ENCODE measurements at places on chromosomes 7 and 10.

GRCh38 chr7:120502132-120502531 lies 229.2 kb downstream of the KCND2 start:
- no peak overlapping the region for H3K4me3 ChIP-seq
- no peaks in the 10 kb centered on the region for H3K27me3 ChIP-seq
- no peak for DNase-seq
- no peaks in the 10 kb centered on the region for H3K4me1 ChIP-seq
- no peak overlapping the region for H3K27ac ChIP-seq

GRCh38 chr10:100715445-100716385 lies 29.7 kb upstream of the PAX2 start:
- peaks cover 19% of the 10 kb centered on the region for H3K27me3 ChIP-seq
- no peak for DNase-seq
- no peak overlapping the region for H3K27ac ChIP-seq
- peak overlapping the region; percentile 47 for H3K4me3 ChIP-seq
- no peaks in the 10 kb centered on the region for H3K36me3 ChIP-seq

DNA sequence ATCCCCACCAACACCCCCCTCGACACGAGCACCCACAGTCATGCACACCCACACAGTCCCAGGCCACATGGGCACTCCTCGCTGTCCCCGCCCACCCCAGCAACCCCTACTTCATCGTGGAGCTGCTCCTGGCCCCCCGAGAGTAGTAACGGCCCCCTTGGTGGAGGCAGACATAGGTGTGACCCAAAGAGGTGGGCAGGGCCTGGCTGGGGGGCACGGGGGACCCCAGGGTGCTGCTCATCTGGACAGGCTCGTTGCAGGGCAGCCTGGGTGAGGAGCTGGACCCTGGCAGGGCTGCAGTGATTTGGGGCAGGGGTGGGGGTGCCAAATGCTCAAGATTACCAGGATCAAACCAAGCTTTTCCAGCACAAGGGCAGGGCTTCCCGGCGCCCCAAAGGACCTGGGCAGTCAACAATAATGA lies 42.4 kb upstream of the ZMIZ1 start:
- no peak overlapping the region for H3K4me3 ChIP-seq
- peak; percentile 39 for DNase-seq
- H3K27ac ChIP-seq, result no peak overlapping the region
- H3K27me3 ChIP-seq, result no peaks in the 10 kb centered on the region
- H3K36me3 ChIP-seq, result no peaks in the 10 kb centered on the region
- H3K4me1 ChIP-seq, result no peaks in the 10 kb centered on the region

- H3K4me3 ChIP-seq, result no peak overlapping the region
- no peaks in the 10 kb centered on the region for H3K36me3 ChIP-seq
- H3K4me1 ChIP-seq, result no peaks in the 10 kb centered on the region
- no peaks in the 10 kb centered on the region for H3K27me3 ChIP-seq
- DNase-seq, result no peak
Observed at GRCh38 chr7:92808006-92808405, 28.4 kb downstream of the CDK6 start.

DNA sequence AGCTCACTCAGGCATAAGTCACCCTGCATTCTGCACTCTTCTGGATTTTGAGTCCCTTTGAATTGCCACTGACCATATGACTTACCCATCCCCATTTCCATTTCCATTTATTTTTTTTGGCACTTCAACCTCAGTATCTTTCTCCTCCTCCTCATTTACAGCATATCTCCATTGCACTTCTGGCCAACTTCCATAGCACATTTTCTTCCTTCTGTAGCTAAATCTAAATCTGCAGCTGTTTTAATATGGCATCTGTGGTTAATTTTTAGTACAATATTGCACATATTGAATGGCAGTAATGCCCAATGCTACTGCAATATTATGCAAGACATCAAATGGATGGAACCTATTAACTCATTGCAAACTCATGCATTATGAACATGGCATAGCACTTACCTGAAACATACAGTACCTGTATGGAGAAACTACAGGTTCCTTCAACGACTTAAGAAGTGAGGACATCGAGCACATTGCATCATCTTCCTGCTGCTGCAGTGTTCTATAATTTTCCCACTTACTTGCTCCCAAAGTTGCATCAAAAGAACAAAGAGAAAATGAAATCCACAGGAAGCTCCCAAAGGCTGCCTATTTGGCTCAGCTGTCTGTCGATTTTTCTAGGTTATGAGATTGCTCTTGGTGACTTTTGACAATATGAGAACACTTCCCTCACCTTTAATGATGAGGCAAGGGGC lies 55.7 kb downstream of the LRRTM3 start:
- no peaks in the 10 kb centered on the region for H3K4me1 ChIP-seq
- H3K27ac ChIP-seq, result no peak overlapping the region
- no peak for DNase-seq
- H3K27me3 ChIP-seq, result no peaks in the 10 kb centered on the region
- H3K4me3 ChIP-seq, result no peak overlapping the region
- H3K36me3 ChIP-seq, result no peaks in the 10 kb centered on the region

GRCh38 chr7:91875851-91876250 lies 4.7 kb downstream of the MTERF1 start:
- peaks cover 9% of the 10 kb centered on the region for H3K4me1 ChIP-seq

- H3K36me3 ChIP-seq, result no peaks in the 10 kb centered on the region
- peaks cover 3% of the 10 kb centered on the region for H3K4me1 ChIP-seq
- no peaks in the 10 kb centered on the region for H3K27me3 ChIP-seq
Observed at GRCh38 chr10:94316560-94316959, 46.2 kb downstream of the NOC3L start.

GRCh38 chr10:339038-339391 lies 203.8 kb downstream of the ZMYND11 start:
- no peak for DNase-seq
- H3K27me3 ChIP-seq, result no peaks in the 10 kb centered on the region
- peak overlapping the region; percentile 44 for H3K27ac ChIP-seq
- peaks cover 15% of the 10 kb centered on the region for H3K36me3 ChIP-seq
- peak overlapping the region; percentile 5 for H3K4me3 ChIP-seq

DNA sequence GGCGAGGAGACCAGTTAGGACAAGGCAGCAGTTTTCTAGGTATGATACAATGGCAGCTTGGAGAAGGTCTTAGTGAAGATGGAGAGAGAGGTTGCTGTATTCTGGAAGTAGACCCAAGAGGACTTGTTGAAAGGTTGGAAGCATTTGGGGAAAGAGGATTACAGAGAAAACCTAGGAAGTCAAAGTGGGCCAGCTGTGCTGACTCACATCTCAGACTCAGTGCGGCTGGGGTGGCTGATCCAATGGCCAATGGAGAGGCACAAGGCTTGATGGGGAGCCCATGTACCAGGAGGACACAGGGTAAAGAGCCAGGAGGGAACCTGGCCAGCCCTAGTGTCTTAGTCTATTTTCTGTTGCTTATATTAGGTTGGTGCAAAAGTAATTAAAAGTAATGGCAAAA lies 194.5 kb upstream of the GALNT17 start:
- no peaks in the 10 kb centered on the region for H3K4me1 ChIP-seq
- H3K36me3 ChIP-seq, result no peaks in the 10 kb centered on the region
- H3K27ac ChIP-seq, result no peak overlapping the region
- no peak overlapping the region for H3K4me3 ChIP-seq
- DNase-seq, result no peak

DNA sequence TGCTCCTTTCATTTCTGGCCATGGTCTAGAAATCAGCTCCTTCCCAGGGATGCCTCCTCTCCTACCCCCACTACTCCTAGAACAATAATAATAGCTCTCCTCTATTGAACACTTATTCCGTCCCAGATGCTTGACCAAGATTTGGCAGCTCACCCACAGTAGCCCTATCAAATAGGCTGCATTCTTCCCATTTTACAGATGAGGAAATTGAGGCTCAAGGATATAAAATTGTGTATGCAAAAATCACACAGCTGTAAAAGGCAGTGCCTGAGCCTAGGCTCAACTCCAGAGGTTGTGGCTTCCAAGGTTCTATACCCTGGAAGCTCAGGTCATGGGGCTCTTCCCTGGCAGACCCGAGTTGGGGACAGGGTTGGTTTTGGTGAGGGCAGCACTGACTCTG lies 82.3 kb downstream of the C10orf105 start:
- no peaks in the 10 kb centered on the region for H3K4me1 ChIP-seq
- H3K27ac ChIP-seq, result no peak overlapping the region
- no peak for DNase-seq
- H3K27me3 ChIP-seq, result no peaks in the 10 kb centered on the region
- no peaks in the 10 kb centered on the region for H3K36me3 ChIP-seq
- H3K4me3 ChIP-seq, result no peak overlapping the region

- H3K27me3 ChIP-seq, result no peaks in the 10 kb centered on the region
- peaks cover 5% of the 10 kb centered on the region for H3K4me1 ChIP-seq
- no peaks in the 10 kb centered on the region for H3K36me3 ChIP-seq
- no peak overlapping the region for H3K4me3 ChIP-seq
- no peak for DNase-seq
Observed at GRCh38 chr10:44390585-44391072, 5.7 kb upstream of the CXCL12 start.

DNA sequence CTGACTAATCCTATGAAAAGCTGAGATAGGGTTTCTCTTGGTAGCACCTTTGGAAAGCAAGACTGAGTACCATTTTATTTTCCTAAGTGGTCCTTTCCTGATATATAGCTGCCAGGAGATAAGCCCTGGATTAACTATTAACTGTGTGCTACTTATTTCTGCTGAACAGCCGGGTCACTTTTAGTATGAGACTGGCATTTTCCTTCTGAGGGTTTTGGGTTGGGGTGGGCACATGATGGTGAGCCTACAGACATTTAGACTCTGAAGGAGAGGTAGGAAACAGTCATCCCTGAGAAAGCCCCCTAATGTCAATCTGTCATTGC lies 29.8 kb upstream of the BMPR1A start:
- H3K4me3 ChIP-seq, result no peak overlapping the region
- H3K4me1 ChIP-seq, result no peaks in the 10 kb centered on the region

DNA sequence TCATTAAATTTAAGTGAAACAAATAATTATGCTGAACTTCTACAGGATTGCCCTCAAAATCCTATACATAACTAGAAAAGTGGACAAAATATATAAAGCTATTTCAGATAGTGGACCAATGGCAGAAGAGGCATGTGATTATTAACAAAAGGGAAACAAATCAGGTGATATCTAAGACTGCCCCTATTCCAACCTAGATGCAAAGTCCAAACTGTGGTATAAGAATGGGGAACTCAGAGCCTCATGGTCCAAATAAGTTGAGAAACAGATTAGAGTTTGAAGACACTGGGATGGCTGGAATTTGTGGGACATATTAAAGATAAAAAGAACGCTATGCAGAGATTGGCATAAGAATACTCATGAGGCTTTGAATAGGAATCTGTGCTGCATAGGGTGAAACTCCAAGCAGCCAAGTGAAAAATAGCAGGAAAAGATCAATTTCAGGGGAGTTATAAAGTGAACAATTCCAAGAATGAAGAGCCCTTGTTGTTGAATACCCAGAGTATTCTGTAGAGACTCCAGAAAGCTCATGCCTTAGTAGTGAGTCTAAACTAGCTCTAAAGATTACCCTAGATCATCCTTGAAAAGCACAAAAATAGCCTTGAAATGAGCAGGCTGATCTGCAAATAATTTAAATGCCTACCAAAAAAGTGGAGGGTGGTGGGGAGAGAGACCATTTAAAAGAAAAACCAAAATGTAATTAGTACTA lies 152.4 kb downstream of the IMMP2L start:
- no peaks in the 10 kb centered on the region for H3K36me3 ChIP-seq
- no peaks in the 10 kb centered on the region for H3K27me3 ChIP-seq
- H3K27ac ChIP-seq, result no peak overlapping the region
- H3K4me3 ChIP-seq, result no peak overlapping the region

DNA sequence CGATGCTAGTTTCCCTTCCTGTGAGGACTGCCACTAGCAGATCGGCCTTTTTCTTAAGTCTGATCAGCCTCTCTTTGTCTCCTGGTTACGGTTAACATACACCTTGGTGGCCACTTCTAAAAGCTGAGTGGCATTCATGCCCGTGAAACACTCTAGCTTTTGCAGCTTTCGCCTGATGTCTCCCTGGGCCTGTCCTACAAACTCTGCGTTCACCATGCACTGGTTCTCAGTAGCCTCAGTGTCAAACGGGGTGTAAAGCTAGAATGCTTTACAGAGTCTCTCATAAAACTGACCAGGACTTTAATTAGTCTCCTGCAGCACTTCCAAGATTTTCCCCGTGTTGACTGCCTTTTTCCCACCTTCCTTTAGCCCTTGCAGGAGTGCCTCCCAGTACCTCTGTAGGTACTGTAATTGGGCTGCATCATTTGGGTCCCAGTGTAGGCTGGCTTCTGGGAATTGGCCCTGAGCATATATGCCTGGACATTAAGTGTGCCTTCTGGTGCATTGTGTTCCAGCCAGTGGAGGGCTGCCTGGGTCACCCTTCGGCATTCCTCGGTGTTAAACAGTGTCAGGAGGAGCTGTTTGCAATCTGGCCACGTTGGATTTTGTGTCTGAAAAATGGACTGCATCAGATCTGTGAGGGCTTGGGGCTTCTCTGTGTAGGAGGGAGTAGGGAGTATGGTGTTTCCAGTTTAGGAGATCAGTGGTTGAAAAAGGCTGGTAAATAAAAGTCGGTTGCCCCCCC lies 6.5 kb upstream of the ZNF117 start:
- peaks cover 23% of the 10 kb centered on the region for H3K4me1 ChIP-seq
- peaks cover 14% of the 10 kb centered on the region for H3K36me3 ChIP-seq
- H3K4me3 ChIP-seq, result no peak overlapping the region
- no peak for DNase-seq

GRCh38 chr10:69742356-69742695 lies 59.4 kb upstream of the COL13A1 start:
- H3K4me1 ChIP-seq, result peaks cover 6% of the 10 kb centered on the region
- no peak overlapping the region for H3K27ac ChIP-seq
- DNase-seq, result no peak
- no peaks in the 10 kb centered on the region for H3K27me3 ChIP-seq
- H3K4me3 ChIP-seq, result no peak overlapping the region

DNA sequence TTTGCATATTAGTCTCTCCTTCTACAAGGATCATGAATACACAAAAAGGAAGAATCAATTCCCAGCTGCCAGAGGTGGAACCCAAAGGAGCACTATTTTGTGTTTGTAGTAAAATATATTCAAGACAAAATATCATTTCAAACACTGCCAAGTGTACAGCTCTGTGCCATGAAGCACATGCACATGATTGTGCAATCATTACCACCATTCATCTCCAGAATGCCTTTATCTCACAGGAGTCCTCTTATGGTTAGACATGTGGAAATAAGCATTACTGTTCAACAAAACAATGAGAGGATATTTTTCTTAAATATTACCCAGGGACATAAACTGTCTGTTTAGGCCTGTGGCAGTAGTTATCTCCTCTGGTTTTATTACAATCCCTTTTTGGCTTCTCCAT lies 151.4 kb upstream of the PPP1R3A start:
- no peak overlapping the region for H3K4me3 ChIP-seq
- H3K4me1 ChIP-seq, result no peaks in the 10 kb centered on the region
- no peaks in the 10 kb centered on the region for H3K27me3 ChIP-seq
- H3K36me3 ChIP-seq, result no peaks in the 10 kb centered on the region
- DNase-seq, result no peak

DNA sequence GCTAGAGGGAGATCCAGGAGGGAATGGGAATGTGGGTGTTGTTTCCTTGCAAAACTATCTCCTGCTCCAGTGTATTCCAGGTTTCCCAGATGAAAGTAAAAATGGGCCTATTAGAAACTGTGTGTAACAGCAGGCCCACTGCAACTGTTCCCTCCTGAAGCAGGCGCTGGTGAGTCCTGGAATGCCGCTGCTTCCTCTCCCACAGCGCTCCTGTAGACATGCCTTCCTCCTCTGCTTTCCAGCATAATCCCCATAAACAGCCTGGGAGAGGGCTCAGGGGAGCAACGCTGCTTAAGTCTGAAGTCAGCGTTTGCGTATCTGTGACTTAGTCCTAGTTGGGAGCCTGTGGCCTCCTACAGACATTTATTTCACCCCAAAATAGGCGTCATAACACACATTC lies 551.0 kb upstream of the FOXK1 start:
- no peaks in the 10 kb centered on the region for H3K27me3 ChIP-seq
- no peak for DNase-seq
- no peak overlapping the region for H3K27ac ChIP-seq
- H3K4me3 ChIP-seq, result no peak overlapping the region

- no peaks in the 10 kb centered on the region for H3K27me3 ChIP-seq
- H3K4me1 ChIP-seq, result no peaks in the 10 kb centered on the region
- H3K4me3 ChIP-seq, result no peak overlapping the region
- no peak overlapping the region for H3K27ac ChIP-seq
- DNase-seq, result peak; percentile 43
Observed at GRCh38 chr10:129774736-129775401, 189.2 kb downstream of the EBF3 start.

Measured in ascending aorta (tissue), 2 donors.